NCI-H510A (cell line): ENCODE measurements at places on chromosomes 2 and 18.
A peak's percentile ranks its signal among the peaks of the same experiment; 100 is the strongest.

DNA sequence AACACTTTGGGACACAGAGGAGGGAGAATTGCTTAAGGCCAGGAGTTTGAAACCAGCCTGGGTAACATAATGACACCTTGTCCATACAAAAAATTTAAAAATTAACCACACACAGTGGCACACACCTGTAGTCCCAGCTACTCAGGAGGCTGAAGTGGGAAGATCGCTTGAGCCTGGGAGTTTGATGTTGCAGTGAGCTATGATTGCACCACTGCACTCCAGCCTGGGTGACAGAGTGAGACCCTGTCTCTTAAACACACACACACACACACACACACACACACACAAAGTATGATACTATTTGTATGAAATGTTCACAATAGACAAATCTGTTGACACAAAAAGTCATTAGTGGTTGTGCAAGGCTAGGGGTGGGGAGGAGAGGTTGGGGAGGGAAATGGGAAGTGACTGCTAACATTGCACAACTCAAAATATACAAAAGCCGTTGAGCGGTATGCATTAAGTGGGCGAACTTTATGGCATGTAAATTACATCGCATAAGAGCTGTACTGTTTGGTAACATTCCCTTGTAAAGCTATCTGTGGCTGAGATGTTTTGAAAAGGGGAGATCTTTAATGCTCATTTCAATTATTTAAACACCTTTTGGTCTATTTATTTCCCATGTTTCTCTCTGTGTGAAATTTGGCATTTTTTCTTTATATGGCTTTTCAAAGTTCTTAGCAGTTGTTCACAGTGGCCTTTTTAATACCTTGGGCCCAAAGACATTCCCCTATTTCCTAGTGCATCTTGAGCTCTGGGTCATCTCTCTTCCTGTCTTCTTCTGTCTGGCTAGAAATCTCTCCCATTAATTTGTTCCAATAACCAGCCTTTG, 58.9 kb upstream of the ZNF516 start:
- DNase-seq, result no peak

DNA sequence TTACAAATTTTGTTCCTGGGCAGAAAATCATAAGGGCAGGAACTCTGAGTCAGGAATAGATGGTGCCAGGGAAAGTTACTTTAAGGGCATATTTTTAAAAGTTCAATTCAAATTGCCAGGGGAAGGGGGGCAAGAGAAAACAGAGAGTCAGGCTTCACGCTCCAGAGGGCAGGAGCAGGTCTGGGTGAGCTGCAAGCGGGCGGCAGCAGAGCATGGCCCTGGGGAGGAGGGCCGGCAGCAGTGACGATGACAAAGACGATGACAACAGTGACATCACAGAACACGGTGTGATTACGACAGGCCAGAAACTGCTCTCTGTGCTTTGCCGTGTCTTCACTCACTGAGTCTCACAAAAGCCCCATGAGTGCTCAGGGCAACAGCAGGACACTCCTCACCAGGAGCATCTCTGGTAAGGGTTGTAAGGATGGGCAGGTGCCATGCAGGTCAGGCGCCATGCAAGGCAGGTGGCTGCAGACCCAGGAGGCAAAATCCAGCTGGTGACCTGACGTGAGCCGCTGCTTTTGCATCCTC, 23.3 kb downstream of the CHST10 start:
- no peak for DNase-seq

DNA sequence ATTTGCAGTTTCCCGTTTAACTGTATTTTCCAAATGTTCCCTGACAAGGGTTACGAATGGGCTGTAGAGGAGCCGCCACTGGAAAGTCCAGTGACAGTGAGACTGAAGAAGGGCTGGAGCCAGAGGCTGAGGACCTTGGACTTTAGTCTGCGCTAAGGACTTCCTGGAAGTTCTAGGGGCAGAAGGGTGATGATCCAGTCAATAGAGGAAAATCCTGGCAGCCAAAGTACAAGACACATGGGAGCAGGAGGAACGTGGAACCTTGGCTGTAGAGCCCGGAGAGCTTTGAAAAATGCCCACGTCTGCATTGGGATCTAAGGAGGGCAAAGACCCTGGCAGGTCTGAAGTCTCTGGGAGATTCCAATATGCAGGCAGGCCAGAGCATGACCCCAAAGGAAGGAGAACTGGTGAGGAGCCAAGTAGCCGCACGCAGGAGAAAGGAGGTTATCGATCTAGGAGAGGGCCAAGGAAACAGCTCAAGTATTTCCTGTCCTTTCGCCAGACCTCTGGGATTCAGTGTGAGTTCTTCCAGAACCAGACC, 28.5 kb downstream of the MBP start:
- no peak for DNase-seq

DNA sequence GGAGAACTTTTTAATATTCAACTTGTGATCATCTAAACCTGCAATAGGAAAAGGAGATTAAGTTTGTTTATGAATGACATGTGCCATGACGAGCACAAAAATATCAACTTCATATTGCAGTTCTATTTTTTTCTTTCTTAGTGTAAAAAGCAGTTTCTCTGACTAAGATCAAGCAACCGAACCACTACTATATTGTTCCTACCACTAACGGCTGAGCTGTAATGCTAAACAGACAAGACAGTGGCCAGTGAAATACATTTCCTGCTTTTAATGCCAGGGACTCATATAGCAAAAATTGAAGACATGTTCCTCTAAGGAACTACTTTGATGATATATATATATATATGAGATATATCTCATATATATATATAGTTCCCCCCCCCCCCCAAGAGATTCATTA, 1705.6 kb upstream of the TMEFF2 start:
- no peak for DNase-seq

DNA sequence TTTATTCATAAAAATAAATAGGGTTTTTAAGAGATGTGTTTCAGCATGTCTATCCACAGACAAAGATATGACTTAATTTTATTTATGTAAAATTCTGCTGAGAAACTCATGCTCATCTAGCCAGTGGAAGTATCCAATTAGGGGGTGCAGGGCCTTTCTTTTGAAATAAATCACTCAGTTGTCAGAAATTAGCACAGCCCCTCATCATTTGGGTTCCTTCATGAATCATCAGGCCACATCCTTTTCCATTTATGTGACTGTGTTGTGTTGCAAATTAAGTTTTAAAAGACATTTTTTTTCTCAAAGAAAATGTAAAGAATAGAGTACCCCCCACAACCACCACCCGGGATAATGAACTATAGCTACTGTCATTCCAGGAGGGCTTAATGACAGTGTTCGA, 185.8 kb downstream of the NRP2 start:
- DNase-seq, result no peak

DNA sequence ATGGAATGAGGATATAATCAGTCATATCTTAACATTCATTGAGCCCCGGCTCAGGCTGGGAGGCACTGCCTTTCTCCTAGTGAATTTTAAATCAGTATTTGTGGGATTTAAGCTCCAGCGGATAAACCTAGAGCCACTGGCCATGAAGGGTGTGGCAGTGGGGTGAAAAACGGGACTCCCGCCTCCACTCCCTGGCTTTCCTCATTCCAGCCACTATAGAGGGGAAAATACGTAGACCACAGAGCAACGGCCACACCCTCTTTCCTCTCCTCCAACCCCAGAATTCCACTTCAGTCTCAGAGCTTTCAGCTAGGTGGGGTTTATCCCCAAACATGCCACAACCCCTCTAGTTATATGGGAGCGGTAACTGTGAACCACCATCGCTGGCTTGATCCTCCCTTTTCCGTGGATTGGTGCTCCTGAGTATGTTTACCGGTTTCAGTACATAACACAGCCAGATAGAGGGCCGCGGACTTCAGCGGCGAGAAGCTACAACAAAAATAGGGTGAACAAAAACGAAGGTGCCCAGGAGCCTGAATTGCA, 70.6 kb upstream of the ITGB6 start:
- no peak for DNase-seq

DNA sequence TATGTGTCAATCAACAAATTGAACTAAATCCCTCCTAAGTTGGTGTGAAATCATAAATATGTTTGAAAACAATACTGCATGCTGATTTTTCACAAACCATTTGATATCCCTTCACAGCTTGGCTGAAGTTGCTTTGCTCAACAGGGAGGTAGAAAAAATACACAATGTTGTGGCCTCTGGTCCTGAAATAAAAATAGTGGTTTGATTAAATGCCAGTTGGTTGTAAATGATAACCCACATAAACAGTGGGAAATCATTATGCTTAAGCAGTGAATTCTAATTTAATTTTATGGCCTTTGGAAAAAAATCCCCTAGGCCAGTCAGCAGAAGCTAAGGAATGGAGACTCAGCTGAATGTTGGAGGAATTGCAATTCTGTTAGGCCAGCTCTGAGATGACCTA, 359.4 kb upstream of the CWC22 start:
- no peak for DNase-seq

DNA sequence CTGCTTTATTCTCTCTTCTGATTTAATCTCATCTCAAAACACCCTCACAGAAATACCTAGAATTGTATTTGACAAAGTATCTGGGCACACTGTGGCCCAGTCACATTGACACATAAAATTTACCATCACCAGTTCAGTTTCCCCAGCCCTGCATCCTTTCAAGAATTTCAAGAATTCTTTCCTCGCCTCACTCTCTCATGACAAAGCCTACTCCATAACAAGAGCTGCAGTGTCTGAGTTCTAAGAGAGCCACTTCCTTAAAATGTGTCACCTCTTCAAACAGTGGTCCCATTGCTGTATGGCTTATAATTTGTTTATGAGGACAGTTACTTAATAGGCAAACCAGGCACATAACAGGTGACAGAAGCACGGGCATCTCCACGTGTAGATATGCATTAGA, 90.9 kb upstream of the STK39 start:
- DNase-seq, result no peak

DNA sequence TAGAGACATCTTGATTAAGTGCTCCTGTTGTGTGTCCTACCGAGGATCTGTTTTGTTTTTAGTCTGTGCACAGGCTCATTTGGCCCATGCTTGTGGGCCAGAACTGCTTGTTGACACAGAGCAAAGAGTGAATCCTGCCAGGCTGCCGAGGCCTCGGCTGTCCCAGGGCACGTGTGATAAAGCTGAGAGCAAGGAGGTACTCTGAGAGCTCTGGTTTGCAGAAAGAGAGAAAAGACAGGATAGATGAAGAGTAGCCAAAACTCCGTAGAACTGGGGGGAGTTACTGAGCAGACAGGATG, 175.1 kb downstream of the FAM210A start:
- no peak for DNase-seq

DNA sequence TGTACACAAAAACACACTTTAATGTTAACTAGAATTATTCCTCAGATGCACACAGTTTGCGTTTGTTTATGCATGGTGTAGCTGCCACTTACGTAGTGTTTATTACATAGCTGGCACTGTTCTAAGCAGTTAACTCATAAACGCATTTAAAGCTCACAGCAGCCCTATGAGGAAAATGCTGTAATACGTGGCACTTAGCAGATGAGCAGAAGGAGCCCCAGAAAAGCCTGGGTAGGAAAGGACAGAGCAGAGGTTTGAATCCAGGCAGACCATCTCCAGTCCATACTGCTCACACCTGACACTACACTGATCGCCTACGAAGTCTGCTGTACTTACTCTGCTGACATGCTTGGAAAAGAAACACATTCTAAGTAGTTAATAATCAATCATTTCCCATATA, 66.6 kb downstream of the BCL2 start:
- no peak for DNase-seq

GRCh38 chr2:71735676-71736075, 282.3 kb downstream of the DYSF start:
- DNase-seq, result peak; percentile 13

DNA sequence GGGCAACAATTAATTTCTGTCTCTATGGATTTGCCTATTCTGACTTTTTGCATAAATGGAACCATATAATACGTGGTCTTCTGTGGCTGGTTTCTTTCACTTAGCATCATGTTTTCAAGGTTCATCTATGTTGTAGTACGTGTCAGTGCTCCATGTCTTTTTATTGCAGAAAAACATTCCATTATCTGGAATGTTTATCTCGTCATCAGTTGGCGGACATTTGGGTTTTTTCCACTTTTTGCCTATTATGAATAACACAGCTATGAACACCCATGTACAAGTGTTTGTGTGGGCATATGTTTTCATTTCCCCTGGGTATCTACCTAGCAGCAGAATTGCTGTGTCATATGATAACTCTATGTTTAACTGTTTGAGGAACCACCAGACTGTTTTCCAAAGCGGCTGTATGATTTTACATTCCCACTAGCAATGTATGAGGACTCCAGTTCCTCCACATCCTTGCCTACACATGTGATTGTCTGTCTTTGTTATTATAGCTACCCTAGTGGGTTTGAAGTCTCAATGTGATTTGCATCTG, 49.9 kb downstream of the MYO7B start:
- DNase-seq, result no peak

- no peak for DNase-seq
Observed at GRCh38 chr2:226875438-226876225, 39.8 kb downstream of the RHBDD1 start.

DNA sequence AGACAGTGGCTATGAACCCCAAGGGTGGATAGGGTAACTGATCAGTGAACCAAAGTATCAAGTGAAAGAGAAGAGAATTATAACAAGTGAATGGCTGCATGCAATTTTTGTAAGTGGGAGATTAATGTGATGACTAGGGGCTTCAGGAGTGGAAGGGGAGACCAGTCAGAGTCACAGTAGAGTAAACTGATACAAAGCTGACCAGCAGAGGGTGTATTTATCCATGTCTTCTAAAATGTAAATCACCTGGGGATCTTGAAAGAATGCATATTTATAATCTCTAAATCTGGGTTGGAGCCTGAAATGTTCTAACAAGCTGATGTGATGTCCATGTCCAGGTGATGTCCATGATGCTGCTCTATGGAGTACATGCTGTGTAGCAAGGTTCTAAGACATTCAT, 1351.3 kb upstream of the CHAC2 start:
- DNase-seq, result no peak

- no peak for DNase-seq
Observed at GRCh38 chr18:46054956-46055837, 16.9 kb downstream of the PSTPIP2 start.

DNA sequence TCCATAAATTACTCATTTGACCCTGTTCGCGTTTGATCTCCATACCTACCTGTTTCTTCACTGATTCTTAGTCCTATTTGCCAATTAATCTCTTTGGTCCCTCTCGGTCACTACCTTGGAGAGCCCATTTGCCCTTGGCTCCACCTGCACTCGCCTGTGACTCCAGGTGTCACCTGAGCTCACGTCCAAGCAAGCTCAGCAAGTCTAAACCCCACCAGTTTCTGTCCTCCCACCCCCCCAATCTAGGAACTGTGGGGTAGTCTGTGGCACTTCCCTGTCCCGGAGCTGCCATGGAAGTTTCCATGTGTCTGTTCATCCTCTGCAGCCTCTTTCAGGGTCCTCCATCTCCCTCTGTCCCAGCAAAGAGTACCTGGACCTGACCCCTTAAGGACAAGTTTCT, 68.1 kb upstream of the BCL2L11 start:
- no peak for DNase-seq

GRCh38 chr18:45670281-45670962, 53.6 kb upstream of the SLC14A1 start:
- no peak for DNase-seq

- DNase-seq, result no peak
Observed at GRCh38 chr18:59952283-59953007, 52.6 kb downstream of the PMAIP1 start.

DNA sequence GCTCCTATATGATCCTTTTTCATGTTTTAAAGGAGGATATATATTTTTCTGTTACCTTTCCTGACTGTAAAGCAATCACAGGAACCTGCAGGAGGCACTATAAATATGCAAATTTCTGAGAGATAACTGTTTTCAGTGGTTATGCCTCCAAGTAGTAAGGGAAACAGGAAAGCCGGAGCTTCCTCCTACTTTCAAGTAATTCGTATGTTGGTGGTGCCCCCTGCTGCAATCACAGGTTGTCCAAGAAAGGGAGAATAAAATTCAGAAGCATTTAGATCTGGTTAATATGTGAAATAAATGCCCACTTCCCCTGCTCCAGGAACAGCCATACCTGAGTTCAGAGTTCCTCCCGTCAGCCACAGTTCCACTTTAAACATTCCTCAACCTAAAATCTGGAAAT, 12.0 kb upstream of the BCL11A start:
- no peak for DNase-seq
